ENCODE measurements at places on chromosomes 2 and 18.

- H3K27me3 ChIP-seq = no peaks in the 10 kb centered on the region
- DNase-seq = no peak
- no peaks in the 10 kb centered on the region for H3K4me1 ChIP-seq
- no peak overlapping the region for H3K4me3 ChIP-seq
Measured at GRCh38 chr2:68279691-68280090, 27.4 kb upstream of the PPP3R1 start.

- no peak for DNase-seq
- no peaks in the 10 kb centered on the region for H3K36me3 ChIP-seq
- H3K4me3 ChIP-seq = no peak overlapping the region
- H3K27ac ChIP-seq = no peak overlapping the region
- H3K4me1 ChIP-seq = peaks cover 10% of the 10 kb centered on the region
Measured at GRCh38 chr2:219737270-219737691, 109.9 kb downstream of the SLC4A3 start.

DNA sequence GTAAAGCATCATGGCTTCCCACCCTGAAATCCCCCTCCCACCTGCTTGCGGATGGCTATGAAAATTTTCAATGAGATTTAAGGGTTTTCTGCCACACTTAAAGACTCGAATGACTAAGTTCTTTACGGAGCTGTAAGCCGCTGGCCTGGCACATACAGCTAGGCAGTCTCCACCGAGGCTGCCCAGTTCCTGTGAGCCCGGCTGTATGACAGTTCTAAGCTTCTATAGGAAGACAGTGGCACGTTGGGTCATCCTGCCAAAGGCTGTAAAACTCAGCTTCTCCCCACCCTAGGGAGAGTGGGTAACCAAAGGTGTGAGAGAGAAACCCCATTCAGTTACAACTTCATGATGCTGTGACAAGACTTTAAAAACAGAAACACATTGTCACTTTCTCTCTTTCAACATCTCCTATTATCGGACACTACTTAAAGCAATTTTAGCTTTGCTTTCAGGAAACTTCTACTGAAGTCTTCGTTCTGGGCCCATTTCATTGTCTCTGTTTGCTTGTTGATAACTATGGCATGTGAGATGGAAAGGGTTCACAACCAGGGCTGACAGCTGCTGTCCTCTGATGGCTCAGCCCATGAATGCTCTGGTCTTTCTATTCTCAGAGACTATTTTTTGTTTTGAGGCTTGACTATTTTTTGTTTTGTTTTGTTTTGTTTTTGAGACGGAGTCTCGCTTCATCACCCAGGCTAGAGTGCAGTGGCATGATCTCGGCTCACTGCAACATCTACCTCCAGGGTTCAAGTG lies 7.1 kb downstream of the CASP8 start:
- no peaks in the 10 kb centered on the region for H3K4me1 ChIP-seq
- no peak overlapping the region for H3K4me3 ChIP-seq
- no peak for DNase-seq

DNA sequence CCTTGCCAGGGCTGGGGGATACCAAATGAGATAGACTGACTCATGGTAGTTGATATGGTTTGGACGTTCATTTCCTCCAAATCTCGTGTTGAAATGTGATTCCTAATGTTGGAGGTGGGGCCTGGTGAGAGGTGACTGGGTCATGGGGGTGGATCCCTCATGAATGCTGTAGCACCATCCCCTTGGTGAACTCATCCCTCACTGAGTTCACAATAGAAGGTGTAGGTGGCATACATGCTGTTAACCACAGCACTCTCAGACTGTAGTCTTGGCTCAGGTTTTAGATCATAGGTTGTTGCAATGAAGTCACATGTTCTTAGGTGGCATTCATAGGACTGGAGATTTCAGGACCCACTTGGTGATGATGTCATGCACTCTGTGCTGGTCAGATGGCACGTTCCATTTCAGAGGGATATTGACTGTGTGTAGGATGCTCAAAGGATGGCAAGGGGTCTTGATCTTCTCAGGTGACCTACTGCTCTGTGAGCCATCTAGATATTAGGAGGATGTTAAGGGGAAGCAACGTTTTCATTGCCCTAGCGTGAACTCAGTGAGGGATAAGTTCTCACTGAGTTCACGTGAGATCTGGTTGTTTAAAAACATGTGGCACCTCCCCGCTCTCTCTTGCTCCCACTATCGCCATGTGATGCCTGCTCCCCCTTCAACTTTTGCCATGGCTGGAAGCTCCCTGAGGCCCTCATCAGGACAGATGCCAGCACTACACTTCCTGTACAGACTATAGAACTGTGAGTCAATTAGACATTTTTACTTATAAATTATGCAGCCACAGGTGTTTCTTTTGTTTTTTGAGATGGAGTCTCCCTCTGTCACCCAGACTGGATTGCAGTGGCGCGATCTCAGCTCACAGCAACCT lies 73.8 kb upstream of the ACAA2 start:
- H3K4me1 ChIP-seq = peaks cover 4% of the 10 kb centered on the region
- DNase-seq = no peak
- no peaks in the 10 kb centered on the region for H3K36me3 ChIP-seq
- no peak overlapping the region for H3K27ac ChIP-seq
- H3K27me3 ChIP-seq = no peaks in the 10 kb centered on the region
- no peak overlapping the region for H3K4me3 ChIP-seq

DNA sequence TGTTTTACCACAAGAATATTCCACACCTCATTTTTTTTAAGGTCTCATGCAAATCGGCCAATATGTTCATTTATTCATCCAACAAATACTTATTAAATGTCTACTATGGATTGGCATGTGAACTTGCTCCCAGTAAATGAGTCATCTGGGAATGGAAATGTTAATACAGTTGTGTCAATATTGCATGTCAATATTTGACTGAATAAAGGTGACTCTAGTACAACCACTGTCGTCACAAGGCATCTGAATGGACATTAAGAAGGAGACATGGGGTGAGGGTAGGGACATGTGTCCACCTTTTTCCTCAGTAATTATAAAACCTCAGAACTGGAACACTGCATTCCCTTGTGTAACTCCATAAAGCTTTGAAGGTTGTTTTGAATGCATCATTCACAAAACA lies 365.4 kb downstream of the ADCYAP1 start:
- no peaks in the 10 kb centered on the region for H3K4me1 ChIP-seq
- H3K27ac ChIP-seq = no peak overlapping the region
- DNase-seq = no peak
- H3K27me3 ChIP-seq = no peaks in the 10 kb centered on the region

- peak overlapping the region; percentile 95 for H3K27ac ChIP-seq
- DNase-seq = peak; percentile 88
- H3K36me3 ChIP-seq = peaks cover 45% of the 10 kb centered on the region
- peaks cover 54% of the 10 kb centered on the region for H3K4me1 ChIP-seq
Measured at GRCh38 chr2:1632002-1632348, 112.3 kb downstream of the PXDN start.

GRCh38 chr2:112160283-112161250 lies 22.4 kb downstream of the FBLN7 start:
- no peak for DNase-seq
- no peak overlapping the region for H3K27ac ChIP-seq
- H3K27me3 ChIP-seq = no peaks in the 10 kb centered on the region

- H3K4me1 ChIP-seq = no peaks in the 10 kb centered on the region
- no peaks in the 10 kb centered on the region for H3K36me3 ChIP-seq
- no peak overlapping the region for H3K4me3 ChIP-seq
- H3K27ac ChIP-seq = no peak overlapping the region
Measured at GRCh38 chr2:59824314-59824713, 729.1 kb downstream of the BCL11A start.

GRCh38 chr18:10536280-10536679 lies 10.5 kb downstream of the NAPG start:
- no peaks in the 10 kb centered on the region for H3K27me3 ChIP-seq
- no peak overlapping the region for H3K27ac ChIP-seq
- no peak for DNase-seq
- no peaks in the 10 kb centered on the region for H3K4me1 ChIP-seq

GRCh38 chr2:203510941-203511305 lies 24.2 kb downstream of the RAPH1 start:
- no peak for DNase-seq
- no peak overlapping the region for H3K4me3 ChIP-seq
- no peaks in the 10 kb centered on the region for H3K4me1 ChIP-seq
- H3K27me3 ChIP-seq = no peaks in the 10 kb centered on the region
- no peak overlapping the region for H3K27ac ChIP-seq
- H3K36me3 ChIP-seq = no peaks in the 10 kb centered on the region

- no peak overlapping the region for H3K27ac ChIP-seq
- DNase-seq = no peak
Measured at GRCh38 chr18:12048827-12049175, 44.8 kb upstream of the ANKRD62 start.

DNA sequence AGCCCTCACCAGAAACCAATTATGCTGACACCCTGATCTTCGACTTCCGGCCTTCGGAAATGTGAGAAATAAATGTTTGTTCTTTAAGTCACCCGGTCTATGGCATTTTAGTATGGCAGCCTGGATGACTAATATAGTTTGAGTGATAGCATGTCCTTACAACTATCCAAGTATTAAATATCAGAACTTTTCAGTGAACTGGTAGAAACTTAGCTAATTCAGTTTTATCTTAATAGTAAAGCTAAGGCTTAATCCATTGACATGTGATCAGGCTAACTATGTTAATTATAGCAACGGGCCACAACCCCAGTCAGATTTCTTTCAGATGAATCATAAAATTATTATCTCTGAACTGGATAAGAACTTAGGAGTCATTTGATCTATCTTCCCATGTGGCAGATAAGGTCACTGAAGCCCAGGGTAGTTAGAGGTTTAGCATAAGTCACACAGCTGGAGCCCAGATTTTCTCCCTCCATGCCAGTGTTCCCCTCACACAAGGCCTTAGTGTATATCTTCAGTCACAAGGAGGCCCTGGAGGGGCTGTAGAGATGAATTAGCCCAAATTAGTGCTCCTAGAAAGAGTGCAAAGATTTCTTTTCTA lies 40.7 kb upstream of the UPP2 start:
- DNase-seq = no peak
- no peak overlapping the region for H3K4me3 ChIP-seq
- H3K27ac ChIP-seq = no peak overlapping the region
- no peaks in the 10 kb centered on the region for H3K27me3 ChIP-seq

- no peaks in the 10 kb centered on the region for H3K27me3 ChIP-seq
- H3K27ac ChIP-seq = no peak overlapping the region
- H3K4me1 ChIP-seq = no peaks in the 10 kb centered on the region
- no peak for DNase-seq
- no peaks in the 10 kb centered on the region for H3K36me3 ChIP-seq
Measured at GRCh38 chr2:191959209-191959608, 112.3 kb upstream of the CAVIN2 start.

GRCh38 chr18:79871481-79872091 lies 73.8 kb downstream of the KCNG2 start:
- no peaks in the 10 kb centered on the region for H3K36me3 ChIP-seq
- DNase-seq = no peak
- no peaks in the 10 kb centered on the region for H3K4me1 ChIP-seq
- peaks cover 13% of the 10 kb centered on the region for H3K27me3 ChIP-seq
- no peak overlapping the region for H3K4me3 ChIP-seq

DNA sequence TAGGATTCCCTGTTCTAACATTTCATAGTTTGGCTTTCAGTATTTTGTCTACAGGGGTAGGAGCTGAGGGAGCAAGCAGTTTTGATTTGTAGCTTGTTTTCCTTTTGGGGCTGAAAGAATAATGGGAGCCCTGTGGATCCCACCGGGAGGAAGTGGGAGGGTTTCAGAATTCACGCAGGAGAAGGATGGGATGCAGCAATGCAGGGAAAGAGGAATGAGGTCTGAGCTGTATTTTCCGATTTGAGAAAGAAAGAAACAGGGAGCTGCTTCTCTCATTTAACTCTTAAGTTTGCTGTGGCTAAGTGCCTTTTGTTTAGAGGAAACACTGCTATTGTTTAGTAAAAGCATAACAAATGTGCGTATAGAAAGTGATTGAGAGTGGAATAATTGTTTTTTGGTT lies 141.0 kb downstream of the ADCYAP1 start:
- no peaks in the 10 kb centered on the region for H3K27me3 ChIP-seq
- DNase-seq = no peak
- H3K27ac ChIP-seq = no peak overlapping the region
- no peaks in the 10 kb centered on the region for H3K36me3 ChIP-seq
- no peak overlapping the region for H3K4me3 ChIP-seq

GRCh38 chr2:68766376-68766845 lies 31.8 kb downstream of the ARHGAP25 start:
- no peak overlapping the region for H3K4me3 ChIP-seq
- H3K36me3 ChIP-seq = no peaks in the 10 kb centered on the region
- peak overlapping the region; percentile 8 for H3K27ac ChIP-seq
- H3K27me3 ChIP-seq = no peaks in the 10 kb centered on the region

DNA sequence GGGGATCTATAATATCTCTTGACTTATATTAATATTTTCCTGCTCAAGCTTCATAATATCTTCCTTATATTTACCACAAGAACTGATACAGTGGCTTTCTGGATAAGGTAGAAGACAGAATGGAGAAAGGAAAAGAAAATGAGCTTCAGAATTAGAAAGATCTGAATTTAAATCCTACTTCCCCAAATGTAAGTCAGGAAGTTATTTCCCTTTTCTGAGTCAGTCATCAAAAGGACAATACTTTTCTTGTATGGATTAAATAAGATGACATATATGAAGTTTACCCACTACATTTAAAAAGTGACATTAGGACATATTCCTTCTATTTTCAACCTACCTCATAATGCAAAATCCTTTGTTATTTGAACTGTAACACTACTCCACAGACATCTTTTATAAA lies 19.0 kb downstream of the KRCC1 start:
- H3K27me3 ChIP-seq = no peaks in the 10 kb centered on the region
- H3K36me3 ChIP-seq = peaks cover 12% of the 10 kb centered on the region
- no peak overlapping the region for H3K4me3 ChIP-seq
- H3K27ac ChIP-seq = no peak overlapping the region

DNA sequence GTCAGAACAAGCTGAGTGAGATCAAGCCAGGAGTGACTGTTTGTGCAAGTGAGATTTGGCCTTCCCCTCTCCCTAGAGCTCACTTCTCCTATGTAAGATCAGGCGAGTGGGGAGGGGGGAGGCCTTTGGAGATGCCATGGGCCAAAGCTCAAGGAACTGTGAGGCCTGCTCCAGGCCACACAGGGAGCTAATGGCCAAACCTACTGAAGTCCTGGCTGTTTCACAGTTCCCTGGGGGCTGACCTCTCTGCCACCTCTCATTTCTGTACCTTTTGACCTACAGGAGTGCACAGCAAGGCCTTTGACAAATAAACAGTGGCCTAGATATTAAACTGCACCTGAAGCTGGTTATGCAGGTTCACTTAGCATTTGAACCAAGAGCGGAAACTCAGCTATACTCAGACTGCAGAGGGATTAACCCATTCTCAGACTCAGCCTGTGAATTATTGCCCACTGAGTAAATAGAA lies 235.0 kb upstream of the NT5C1B start:
- peaks cover 2% of the 10 kb centered on the region for H3K4me1 ChIP-seq
- no peaks in the 10 kb centered on the region for H3K27me3 ChIP-seq
- no peak overlapping the region for H3K4me3 ChIP-seq
- H3K36me3 ChIP-seq = no peaks in the 10 kb centered on the region
- H3K27ac ChIP-seq = no peak overlapping the region
